ENCODE measurements at places on chromosomes 7 and 10.

DNA sequence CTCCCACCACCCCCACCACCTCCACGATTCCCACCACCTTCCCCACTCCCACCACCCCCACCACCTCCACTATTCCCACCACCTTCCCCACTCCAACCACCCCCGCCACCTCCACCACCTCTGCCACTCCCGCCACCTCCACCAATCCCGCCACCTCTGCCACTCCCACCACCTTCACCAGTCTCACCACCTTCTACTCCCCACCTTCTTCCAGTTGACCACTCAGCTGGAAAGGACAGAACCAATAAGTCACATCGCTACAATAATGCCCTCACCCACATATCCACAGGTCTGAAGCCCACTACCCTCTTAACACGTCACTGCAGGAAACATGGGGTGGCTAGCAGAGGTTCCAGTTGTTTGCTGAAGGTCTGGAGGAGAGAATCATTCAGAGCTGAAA, 93.5 kb upstream of the PAX2 start:
- no peak for DNase-seq

DNA sequence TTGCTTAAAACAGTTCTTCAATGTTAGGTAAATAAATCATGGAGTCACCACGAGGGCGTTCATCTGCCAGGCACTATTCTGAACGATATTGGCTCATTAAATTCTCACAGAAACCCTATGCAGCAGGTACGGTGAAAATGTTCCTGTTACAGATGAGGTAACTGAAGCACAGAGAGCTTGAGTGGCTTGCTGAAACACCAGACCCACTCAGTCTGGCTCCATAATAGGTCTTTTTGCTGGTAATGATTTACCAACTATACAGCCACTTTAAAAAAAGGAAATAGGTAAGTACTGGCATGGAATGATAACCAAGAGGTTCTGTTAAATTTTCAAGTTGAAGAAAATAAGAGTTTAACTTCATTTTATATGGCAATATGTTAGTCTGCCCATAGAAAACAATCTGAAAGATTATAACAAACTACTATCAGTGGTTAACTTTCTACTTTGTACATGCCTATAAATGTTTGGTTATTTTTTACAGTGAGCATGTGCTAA, 1.3 kb upstream of the TM9SF3 start:
- no peak for DNase-seq

GRCh38 chr10:96616961-96617360, 30.1 kb upstream of the TM9SF3 start:
- DNase-seq, result no peak

DNA sequence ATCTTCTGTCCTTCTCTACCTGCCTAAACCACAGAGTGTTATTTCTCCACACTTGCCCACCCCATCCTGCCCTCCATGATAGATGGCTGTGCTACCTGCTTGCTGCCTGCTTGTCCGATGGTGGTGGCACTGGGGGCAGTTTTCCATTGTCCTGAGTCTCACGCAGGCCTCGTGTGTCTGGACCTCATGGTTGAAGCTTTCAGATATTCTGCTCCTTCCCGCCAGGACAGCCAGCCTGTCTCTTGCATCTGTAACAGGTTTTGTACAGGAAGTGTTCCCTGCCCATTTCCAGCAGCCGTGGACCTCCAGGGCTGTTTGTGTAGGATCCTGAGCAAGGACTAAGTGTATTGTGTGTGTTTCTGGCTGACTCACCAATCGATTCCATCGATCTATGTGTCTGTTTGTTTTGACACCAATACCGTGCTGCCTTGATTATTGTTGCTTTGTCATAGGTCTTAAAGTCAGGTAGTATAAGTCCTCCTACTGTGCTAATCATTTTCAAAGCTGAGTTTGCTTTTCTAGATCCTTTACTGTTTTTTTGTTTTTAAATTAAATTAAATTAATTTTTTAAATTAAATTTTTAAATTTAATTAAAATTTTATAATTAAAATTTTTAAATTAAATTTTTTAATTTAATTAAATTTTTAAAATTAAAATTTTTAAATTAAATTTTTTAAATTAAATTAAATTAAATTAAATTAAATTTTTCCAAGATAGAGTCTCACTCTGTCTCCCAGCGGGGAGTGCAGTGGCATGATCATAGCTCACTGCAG, 8.5 kb downstream of the IL15RA start:
- no peak for DNase-seq

- DNase-seq, result peak; percentile 51
These were observed 28.4 kb downstream of the TMEM130 start for GRCh38 chr7:98841179-98841997.

DNA sequence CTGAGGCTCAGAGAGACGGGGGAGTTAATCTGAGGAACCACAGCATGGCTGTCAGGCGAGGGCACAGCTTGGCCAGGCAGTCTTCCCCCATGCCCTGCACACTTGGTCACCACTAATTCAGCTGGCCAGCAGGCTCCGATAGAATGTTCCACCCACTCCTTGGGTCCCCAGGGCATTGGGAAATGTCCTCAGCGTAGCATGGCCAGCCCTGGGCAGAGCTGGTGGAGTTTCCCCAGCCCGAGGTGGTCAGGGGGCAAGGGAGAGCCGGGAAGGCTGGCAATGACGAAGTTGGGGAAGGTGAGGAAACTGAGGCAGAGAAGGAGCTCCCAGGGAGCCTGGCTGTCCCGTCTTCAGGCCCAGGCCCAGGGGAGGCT, 12.1 kb upstream of the GRIFIN start:
- no peak for DNase-seq

Data from CD14-positive monocyte (primary cell).